Gastrocnemius medialis (tissue), 4 donors: ENCODE measurements at places on chromosomes 12 and 14. TPM values are rescaled to one million over a fixed set of nuclear protein-coding genes. Genes with fewer than 3 reads are reported as not detected.

Gene AKAP6
- total RNA-seq, result 31.4 TPM

Gene LPAR5
- total RNA-seq, result 0.46 TPM

Gene YARS2
- 19.4 TPM for total RNA-seq

Gene KRT83
- total RNA-seq, result not detected

GRCh38 chr14:91058042-91058581, 2.3 kb downstream of the RPS6KA5 start:
- no peak for DNase-seq

GRCh38 chr12:41699658-41700057, 445.0 kb downstream of the GXYLT1 start:
- no peak for DNase-seq

DNA sequence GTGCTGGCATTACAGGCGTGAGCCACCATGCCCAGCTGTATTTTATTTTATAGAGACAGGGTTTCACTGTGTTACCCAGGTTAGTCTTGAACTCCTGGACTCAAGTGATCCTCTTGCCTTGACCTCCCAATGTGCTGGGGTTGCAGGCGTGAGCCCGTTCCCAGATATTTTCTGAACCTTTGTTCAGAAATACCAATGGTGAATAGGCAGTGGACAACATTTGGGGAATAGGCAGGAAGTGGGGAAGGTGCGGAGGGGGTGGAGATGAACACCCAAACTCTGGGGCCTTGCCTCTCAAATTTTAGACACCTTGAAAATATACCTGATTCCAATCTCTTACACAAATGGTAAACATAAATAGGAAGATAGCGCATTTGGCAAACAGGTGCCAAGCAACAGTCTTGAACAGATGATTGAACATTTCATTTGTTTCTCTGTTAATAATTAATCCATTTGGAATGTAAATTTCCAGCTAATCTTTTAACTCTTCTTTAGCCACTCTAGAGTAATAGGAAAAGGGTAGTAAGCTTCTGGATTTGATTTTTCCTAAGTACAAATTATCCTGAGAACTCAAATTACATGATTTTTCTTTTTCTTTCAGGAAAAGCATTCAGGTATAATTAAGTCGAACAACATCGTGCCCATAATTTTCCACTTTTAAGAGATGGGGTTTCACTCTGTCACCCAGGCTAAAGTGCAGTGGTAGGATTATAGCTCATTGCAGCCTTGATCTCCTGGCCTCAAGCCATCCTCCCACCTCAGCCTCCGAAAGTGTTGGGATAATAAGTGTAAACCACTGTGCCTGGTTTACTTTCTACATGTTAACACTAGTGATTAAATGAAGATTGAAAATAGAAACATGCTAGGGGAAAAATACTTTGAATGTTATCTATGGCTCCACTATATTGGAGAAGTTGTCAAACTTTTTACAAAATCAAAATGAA, 22.9 kb upstream of the RNF34 start:
- no peak for DNase-seq

GRCh38 chr12:49978125-49978524, 5.4 kb downstream of the AQP6 start:
- no peak for DNase-seq

DNA sequence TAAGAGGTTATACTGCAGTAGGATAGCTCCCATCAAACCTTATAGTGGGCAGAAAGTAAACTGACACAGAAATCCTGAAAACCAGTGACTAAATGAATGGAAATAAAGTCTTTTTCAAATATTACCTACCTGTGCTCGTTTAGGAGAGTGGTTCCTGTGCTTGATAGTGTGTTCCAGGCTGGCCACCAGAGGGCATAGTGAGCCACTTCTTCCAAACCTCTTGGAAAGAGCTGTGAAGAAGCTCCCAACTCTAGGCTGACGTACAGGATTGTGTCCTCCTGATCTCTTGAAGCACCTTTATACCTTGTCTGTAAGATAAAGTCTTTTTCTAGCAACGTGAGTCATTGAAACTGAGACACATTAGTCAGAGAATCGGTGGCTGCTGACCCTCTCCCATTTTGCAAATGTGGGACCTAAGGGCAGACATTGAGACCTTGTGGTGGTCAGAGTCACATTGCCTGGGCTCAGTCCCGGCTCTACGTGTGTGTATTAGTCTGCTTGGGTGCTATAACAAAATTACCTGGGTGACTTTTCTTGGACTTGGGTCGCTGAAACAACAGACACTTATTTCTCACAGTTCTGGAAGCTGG, 17.6 kb downstream of the TDP1 start:
- no peak for DNase-seq

GRCh38 chr14:96062506-96062905, 23.3 kb downstream of the C14orf132 start:
- DNase-seq, result no peak

DNA sequence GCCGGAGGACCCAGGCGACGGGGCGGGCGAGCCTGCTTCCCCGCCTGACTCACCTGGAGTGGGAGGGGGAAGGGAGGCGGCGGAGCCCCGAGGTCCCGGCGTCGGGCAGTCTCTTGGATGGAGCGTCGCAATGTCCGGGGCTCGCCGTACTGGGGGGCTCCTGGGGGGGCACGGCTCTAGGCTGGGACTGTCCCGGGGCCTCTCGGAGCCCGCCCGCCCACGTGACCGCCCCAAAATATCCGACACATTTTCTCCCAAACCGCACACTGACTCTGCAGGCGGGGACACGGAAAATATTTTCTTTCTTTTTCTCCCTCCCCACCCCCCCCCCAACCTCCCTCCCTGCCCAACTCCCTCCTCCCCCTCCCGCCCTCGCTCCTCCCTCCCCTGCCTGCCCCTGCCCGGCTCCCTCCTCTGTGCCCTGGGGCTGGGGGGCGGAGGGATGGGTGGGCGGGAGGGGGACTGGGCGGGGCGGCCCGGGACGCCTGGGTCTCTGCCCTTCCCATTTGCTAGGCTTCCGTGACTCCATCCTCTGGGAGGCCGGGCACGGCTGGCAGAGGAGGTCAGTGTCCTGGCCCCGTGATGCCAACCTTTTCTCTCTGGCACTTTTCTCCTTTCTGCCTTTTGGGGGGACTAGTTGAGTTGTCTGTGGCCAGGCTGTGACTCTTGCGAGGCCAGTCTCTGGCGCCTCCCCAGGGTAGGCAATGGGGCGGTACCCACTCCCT, at the start of gene RARG:
TSS of gene RARG (minus strand) at position 289 of the 725 bp plus-strand sequence. CDS start 4,664 bp downstream, outside the sequence.
- DNase-seq, result no peak

- DNase-seq, result no peak
Observed at GRCh38 chr14:49858383-49858782, 5.8 kb upstream of the NEMF start.

GRCh38 chr12:106704081-106704480, 70.4 kb upstream of the RIC8B start:
- no peak for DNase-seq
